ENCODE measurements at places on chromosomes 3 and 15.
A peak's percentile ranks its signal among the peaks of the same experiment; 100 is the strongest.

GRCh38 chr3:98565843-98566242, 27.6 kb downstream of the CPOX start:
- DNase-seq: no peak

DNA sequence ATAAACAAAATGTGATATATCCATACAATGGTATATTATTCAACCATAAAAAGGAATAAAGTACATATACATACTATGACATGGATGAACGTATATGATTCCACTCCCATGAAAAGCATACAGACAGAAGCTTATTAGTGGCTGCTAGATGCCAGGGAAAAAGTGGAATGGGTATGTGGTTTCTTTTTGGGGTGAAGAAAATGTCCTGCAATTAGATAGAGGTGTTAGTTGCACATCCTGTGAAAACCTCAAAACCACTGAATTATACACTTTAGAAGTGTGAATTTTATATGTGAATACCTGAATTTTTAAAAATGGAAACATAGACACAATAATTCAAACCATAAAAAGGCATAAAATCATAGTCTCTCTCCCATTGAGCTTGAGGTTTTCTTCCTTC, 11.2 kb downstream of the DENND6A start:
- DNase-seq: no peak

DNA sequence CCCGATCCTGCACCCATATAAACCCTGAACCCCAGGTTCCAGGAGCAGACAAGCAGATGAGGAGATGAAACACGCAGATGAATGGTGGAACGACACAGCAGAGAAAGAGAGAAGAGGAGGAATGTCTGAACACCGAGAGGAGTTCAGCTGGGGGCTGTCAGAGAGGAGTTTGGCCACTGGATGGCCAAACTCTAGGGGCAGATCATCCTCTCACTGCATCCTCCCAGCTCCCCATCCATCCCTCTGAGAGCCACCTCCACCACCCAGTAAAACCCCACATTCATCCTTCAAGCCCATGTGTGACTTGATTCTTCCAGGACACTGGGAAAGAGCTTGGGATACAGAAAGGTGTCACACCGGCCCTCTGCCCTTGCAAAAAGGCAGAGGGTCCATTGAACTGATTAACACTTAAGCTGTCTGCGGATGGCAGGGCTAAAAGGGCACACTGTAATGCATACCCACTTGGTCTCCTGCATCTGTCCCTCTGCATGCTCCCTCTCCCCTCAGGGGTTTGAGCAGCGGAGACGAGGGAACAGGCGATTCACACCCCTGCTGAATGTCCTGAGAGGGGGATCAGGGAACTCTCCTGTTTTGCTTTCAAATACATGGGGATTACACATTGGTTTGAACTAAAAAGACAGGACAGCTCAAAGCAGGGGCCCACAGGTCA, 53.8 kb downstream of the TMED3 start:
- no peak for DNase-seq

GRCh38 chr3:104180906-104181305, 1185.8 kb upstream of the ALCAM start:
- DNase-seq: no peak

DNA sequence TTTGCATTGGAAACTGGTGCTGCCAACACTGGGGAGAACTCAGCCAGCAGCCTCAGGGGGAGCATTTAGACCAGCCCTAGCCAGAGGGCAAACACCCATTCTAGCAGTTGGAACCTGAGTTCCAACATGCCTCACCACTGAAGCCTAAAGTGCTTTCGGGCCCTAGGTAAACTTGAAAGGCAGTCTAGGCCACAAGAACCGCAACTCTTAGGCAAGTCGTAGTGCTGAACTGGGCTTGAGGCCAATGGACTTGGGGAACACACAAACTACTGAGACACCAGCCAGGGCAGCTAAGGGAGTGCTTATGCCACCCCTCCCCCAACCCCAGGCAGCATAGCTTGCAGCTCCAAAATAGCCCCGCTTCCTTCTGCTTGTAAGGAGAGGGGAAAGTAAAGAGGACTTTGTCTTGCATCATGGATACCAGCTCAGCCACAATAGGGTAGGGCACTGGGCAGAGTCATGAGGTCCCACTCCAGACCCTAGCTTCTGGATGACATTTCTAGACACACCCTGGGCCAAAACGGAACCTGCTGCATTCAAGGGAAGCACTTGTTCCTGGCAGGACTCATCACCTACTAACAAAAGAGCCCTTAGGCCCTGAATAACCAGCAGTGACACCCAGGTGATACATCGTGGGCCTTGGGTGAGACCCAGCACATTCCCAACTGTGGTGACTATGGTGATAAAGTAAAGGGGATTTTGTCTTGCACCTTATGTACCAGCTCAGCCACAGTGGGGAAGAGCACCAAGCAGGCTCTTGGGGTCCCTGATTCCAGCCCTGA, 37.3 kb upstream of the TEX9 start:
- no peak for DNase-seq

DNA sequence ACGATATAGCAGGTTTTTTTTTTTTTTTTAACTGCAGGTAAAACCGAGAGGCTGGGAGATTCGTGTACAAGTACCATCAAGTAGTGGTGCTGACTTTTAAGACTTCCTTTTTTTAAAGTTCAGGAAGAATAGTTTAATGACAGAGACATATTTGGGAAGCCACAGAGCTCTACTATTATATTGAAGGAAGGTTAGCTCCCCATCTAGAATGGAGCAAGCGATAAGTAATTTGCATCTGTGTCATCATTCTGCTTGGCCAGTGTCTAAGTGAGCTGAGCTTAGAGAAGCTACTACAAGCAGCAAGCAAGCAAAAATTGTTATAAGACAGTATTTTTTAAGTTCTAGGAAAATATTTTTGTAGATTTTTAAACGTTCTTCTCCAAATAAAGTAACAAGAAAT, 203.2 kb downstream of the ATP8B4 start:
- no peak for DNase-seq

- no peak for DNase-seq
Measured at GRCh38 chr3:172140499-172141391, 101.4 kb downstream of the FNDC3B start.

GRCh38 chr3:59878038-59878427, 828.2 kb upstream of the CFAP20DC start:
- DNase-seq: no peak

DNA sequence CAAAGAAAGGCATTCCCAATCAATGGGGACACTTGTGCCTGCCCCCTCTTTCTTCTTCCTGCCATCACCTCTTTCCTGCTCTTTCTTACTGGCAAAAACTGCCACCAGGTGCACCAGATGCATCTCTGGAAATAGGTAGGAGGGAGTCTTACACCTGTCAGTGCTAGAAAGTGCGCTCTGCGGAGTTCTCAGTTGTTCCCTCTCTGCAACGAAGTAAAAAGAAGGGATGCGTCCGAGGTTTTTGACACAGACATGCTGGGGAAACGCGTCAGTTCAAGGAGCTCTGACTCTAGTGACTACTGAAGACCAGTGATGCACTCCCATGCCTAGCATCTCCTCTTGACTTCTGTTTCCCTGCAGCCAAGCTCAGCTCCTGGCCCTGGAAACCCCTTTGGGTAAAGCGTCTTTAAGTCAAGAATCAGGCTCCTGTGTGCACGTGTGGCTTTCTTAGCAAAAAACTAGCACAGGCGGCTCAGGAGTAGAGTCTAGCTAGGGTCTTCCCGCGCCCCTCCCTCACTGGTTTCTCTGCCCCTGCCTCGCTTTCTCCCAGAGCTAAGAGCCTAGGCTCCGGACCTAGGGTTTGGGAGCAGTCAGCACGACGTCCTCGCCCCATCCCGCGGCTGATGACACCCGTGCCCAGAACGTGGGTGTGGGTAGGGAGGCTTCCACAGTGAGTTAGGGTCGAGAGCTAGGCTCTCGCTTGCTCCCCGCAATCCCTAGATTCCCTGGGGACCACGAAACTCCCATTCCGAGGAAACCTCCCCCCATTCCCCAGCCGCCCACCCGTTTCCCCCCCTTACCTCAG, 564 bp upstream of the GRM7 start:
- DNase-seq: no peak

- no peak for DNase-seq
Measured at GRCh38 chr15:74982183-74982582, 13.2 kb upstream of the SCAMP5 start.

- peak; percentile 62 for DNase-seq
Measured at GRCh38 chr15:74955796-74956647, 550 bp downstream of the RPP25 start.

DNA sequence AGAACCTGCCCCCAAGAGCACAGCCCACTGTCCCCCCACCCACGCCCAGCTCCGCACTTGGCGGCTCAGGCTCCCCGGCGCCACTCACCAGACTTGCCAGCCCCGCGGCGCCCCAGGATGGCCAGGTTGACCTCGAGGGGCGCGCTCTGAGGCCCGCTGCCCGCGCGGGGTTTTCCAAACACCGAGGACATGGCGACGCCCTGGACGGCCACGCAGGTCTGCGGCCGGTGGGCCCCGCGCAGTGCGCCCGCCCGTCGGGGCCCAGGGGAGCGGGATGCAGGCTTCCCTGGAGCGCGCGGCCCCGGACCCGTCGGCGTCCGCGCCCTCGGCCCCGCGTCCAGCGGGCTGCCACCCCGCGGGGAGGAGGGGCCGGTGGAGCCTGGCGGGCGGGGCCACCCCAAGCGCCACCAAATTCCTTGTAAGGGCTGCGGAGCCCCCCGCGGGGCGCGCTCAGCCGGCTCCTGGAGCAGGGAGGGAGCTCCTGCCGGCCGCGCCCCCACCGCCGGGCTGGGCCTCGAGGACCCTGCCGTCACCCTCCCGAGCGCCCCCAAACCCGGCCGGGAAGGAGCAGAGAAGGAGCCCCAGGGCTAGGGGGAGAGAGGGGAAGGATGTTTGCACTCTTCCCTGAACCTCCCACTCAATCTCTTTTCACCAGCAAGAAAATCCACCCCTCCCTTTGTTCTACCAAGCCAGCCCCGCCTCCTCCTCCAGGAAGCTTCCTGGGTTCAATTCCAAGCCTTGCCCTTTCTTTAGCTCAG, at the start of gene RASL12:
TSS of gene RASL12 (minus strand) at position 347 of the 758 bp plus-strand sequence. CDS start at position 191, 156 bp downstream.
- no peak for DNase-seq

DNA sequence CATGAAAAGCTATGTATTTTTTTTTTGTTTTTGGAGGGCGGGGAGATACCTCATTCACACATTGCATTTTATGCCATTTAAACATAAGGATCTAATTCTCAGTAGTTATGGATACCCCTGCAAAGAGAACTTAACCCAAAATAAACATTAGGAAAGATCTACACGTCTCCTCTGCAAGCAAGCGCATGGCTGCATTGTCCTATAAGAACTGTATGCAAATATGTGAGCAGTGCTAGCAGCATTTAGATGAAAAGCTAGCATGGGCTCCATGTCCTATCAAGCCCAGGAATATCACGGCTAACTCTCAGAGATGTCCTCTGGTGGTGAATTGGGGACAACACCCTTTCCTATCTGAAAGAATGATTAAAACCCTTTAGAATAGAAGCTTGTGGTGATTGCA, 292.8 kb downstream of the MEX3B start:
- DNase-seq: no peak

DNA sequence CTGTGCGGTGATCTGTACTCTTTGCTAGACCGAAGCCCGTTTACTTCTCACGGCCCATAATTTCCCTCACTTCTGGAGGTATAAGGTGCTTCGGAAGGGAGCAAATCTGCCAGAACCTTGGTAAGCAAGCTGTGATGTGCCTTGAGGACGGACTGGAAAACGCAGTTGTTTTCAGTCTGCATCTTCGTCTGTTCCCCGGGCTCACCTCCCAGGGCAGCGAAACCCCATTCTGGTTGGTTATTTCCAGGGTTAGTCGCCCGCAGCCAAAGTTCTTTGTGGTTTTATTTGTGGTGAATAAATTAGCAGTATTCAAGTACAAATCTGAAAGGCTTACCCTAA, 401 bp downstream of the RAMAC start:
- no peak for DNase-seq

DNA sequence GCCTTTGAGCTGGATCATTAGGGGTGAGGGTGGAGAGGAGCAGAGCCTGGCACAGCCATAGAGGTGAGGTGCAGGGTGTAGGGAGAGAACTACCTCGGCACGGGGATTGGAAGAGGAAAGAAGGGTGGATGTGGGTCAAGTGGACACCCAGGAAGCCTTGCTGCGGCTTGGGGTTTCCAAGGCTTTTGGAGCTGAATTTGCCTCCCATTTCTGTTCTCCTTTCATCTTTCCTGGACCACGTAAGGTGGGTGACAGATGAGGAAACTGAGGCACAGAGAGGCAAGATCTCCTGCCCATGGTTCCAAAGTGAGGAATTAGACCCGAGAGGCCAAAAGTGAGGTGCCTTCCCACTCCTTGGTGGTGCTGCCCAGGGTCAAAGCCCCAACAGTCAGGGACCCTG, 35.4 kb upstream of the SFMBT1 start:
- no peak for DNase-seq

GRCh38 chr15:51349156-51349844, 7.8 kb downstream of the GLDN start:
- no peak for DNase-seq

DNA sequence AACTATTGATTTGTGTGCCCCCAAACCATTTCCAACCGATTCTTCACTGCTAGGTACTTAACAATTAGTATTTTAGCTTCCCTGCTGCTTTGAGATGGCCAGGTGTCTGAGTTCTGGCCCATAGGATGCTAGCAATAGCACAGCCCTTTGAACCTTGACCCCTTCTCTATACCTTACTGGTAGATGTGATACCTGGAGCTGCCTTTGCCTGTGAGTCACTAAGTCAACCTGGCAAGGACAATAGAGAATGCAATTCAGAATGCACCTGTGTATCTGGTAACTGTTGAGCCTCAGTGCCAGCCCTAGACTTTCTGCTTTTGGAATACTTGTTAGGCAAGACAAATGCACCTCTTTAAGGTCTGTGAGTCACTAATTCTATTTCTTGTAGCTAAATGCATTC, 467.4 kb downstream of the GRM7 start:
- no peak for DNase-seq

DNA sequence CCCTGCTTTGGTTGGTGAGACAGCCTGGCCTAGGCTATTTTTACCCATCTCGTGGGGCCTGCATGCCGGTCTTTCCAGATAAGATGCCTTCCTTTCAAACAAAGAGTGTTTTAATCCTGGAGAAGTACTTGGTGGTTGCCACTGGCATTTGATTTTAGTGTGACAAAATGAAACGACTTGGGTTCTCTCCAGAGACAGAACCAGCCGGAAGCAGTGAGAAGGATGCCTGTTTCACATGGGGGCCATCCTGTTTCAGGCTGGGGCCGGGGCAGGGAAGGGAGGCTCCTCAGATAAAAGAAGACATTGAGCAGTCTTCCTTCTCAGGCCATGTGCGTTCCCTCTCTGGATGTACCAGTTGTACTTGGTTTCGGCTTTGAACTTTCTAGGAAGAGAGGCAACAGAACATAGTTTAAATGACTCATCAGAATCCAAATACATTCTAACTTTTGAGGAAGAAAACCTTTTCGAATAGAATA, 74.9 kb downstream of the TOP2B start:
- no peak for DNase-seq

DNA sequence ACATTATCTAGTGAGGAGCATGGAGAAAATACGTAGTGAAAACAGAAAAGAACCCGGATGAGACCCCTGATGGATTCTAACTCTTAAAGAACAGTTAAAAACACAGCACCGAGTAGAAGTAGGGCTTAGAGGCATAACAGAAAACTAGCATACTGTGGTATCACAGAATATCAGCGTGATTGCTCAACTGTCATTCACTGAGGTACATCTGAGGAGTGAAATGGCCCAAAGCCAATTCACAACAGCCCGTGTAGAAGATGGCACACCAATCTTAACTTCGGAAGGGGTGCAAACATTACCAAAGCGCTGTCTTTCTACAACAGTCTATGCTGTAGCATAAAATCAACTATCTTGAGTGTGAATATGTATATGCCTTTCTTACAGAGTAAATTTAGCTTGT, 1.8 kb downstream of the CLASP2 start:
- DNase-seq: no peak

Measured in activated naive CD4-positive, alpha-beta T cell (primary cell).